ENCODE measurements at places on chromosomes 7 and 10.

DNA sequence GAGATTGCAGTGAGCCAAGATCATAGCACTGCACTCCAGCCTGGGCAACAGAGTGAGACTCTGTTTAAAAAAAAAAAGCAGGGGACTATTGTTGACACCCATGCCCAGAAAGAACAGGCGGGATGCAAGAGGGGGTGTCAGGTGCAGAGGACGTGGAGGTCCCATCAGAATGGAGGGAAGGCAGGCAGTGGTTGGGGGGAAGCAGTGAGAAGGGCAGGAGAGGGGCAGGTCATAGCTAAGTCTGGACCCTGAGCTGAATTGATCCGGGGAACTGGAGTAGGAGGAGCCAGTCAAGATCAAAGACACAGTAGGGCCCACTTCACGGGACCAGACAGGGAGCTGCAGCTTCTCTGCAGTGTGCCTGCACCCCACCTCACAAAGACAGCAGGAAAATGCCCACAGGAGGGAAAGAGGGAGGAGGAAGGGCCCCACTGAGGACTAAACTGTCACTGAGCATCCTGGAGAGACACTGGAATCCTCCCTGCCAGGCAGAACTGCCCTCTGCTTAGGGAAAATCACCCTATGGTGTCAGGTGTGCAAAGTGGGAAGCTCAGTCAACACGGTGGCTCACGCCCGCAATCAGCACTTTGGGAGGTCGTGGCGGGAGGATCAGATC is 27.3 kb upstream of the ECHDC3 start:
- no peak for DNase-seq

DNA sequence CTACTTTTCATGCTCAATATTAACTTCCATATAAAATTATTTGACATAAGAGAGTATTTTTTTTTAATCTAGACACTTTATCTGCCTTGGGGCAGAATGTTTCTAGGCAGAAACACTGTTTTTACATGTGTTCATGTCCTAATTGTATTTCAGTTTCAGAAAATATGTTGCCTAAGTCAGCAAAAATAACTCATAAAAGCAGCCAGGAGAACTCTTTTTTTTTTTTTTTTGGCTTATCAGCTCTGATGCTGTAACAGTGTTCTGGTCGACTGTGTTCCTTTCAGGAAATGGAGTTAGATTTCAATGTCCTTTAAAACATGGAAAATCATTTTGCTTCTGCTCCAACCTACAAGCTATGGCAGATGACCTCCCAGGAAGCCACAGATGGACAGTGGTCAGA is 63.2 kb upstream of the OPALIN start:
- no peak for DNase-seq

- DNase-seq, result no peak
Observed at GRCh38 chr7:119594956-119595355, 678.0 kb upstream of the KCND2 start.

- no peak for DNase-seq
Observed at GRCh38 chr10:131824371-131825149, 76.2 kb upstream of the PPP2R2D start.

DNA sequence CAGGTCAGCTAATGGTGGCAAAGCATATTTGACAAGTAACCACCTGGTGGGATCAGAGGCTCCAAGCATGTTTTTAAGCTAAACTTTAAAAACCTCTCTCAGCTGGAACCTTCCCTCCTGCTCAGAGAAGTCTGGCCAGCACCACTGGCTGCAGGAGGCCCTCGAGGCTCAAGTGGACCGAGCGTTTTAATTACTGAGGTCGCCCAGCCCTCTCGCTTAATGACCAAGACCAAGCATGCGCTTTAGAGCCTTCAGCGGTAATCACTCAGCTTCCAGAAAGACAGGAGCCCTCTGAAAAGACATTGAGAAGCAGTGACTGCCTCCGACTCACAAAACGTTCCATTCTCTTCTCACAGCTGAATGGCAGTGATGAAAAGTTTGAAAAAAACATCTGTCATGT is 383.4 kb upstream of the ADARB2 start:
- DNase-seq, result no peak

- no peak for DNase-seq
Observed at GRCh38 chr7:1492640-1493039, 11.5 kb downstream of the INTS1 start.

GRCh38 chr10:30294476-30295240 is 54.4 kb downstream of the MTPAP start:
- DNase-seq, result no peak

DNA sequence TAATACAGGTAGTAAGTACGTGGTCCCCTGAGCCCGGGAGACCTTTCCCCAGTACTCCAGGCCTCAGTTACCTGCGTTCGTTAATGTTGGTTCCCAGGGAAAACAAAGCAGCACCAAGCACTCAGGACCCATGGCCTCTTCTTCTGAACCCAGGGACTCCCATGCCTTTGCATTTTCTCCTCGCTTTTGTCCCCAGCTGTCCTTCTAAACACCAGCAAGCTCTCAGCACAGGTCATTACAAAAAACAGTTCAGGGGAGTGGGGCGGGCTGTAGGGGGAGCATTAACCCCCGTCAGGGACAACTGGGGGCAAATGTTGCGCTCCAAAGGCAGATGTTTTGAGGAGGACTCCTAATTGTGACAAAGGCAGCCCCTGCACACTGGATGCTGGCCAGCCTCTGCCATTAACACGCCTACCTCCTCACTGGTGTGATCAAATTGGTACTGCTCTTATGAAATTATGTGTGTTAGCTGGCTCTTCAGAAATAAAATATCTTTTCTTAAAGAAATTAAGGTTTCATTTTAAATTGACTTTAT is 80.5 kb upstream of the LRGUK start:
- DNase-seq, result no peak

GRCh38 chr10:67884313-67884841 is at the start of gene SIRT1:
Gene SIRT1, plus strand, starts transcription at chr10:67884656. Its CDS starts 66 bp downstream, at chr10:67884722.
- peak; percentile 71 for DNase-seq

DNA sequence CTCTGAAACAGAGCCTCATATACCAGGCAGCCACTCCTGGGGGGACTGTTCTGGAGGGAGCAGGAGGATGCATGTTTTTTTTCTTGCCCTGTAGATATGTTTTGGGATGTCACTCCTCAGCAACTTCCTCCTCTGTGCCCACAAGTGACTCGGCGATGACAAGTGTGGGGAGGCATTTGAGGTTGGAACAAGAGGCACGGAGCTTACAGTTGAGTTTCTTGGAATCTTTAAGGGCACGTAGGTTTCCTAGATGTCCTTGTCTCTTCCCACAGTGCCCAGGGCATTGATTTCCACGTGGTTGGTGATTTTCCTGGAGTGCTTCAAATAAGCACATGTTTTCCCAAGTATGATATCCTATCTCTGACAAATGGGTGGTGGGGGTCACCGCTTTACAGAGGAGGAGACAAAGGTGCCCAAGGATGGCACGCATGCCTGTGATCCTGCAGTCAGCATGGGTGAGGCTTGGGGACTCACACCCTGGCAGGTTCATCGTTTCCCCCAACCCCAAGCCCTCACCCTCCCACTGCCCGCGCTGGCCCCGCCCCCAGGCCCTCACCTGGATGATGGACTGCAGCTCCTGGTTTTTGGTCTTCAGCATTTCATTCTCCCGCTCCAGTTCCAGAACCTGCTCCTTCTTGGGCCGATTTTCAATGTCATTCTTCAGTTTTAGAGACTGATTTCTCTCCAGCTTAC is 95.2 kb upstream of the GNA12 start:
- DNase-seq, result no peak

- DNase-seq, result no peak
Observed at GRCh38 chr7:99997545-99998137, 17.8 kb upstream of the ZKSCAN1 start.

GRCh38 chr10:108454224-108454623 is 1289.7 kb upstream of the SORCS1 start:
- DNase-seq, result no peak

GRCh38 chr7:105365541-105366534 is 22.9 kb downstream of the SRPK2 start:
- no peak for DNase-seq
